GM04504 (cell line): ENCODE measurements at places on chromosomes 7 and 10.
A peak's percentile ranks its signal among the peaks of the same experiment; 100 is the strongest.

DNA sequence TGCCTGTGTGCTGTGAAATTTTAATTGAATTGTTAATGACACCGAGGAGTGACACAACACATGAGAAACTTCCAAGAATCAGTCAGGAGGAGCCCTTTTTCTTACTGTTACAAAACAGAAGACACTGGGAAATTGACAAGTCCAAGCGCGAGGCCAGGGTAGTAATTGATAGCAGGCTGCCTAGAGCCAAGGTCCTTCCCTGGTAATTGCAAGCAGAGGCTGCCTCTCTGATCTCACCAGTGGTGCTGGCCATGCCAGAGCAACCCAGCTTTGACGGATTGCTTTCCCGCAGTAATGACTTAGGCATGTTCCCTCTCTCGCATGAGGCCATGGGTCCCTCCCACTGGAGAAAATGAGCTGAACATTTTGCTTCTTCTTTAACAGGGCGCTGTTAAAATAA, 111.5 kb downstream of the LRMDA start:
- DNase-seq, result peak; percentile 79

GRCh38 chr7:112930787-112931186, 140.6 kb upstream of the TMEM168 start:
- DNase-seq, result peak; percentile 56

- DNase-seq, result no peak
These were observed 11.3 kb downstream of the KMT2C start for GRCh38 chr7:152424348-152425108.

GRCh38 chr7:7131273-7131672, 51.1 kb upstream of the C1GALT1 start:
- no peak for DNase-seq

DNA sequence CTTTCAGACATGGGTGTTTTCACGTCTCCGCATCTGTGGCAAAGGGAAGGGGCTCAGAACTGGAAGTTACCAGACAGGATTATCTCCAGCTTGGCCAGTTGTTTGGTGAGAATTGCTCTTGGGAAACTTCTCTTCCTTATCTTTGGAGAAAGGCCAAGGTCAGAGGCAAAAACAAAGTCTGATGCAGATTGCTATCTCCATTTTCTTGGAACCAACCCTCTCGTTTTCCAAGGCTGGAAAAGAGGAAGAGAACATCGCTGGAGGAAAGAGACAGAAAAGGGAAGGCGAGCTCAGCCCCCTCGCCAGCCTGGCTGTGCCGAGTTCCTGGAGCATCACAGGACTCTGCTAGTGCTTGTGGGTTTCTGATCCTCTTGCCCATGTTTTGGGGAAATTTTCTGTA, 396.8 kb upstream of the SHH start:
- DNase-seq, result no peak

DNA sequence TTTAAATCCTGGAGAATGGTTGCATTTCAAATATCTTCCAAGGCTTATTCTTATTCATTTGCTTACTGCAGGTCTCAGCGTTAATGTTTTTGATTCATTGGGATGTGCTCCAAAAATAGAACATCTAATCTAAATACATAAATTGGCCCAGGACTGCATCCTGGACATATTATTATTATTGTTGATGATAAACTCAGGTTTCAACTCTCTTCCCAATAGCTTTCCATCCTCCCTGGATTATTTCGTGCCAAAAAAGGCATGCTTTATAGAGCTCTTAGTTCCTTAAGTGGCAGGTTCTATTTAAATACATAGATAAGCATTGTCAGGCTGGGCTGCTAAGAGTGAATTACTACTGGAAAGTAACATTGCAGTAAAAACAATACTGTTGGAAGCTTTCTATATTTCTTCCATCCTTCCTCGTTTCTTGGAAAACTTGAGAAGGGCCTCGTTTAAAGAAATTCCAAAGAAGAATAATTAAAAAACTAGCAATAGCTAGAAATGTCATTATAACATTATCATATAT, 14.7 kb upstream of the PRKAR2B start:
- no peak for DNase-seq

DNA sequence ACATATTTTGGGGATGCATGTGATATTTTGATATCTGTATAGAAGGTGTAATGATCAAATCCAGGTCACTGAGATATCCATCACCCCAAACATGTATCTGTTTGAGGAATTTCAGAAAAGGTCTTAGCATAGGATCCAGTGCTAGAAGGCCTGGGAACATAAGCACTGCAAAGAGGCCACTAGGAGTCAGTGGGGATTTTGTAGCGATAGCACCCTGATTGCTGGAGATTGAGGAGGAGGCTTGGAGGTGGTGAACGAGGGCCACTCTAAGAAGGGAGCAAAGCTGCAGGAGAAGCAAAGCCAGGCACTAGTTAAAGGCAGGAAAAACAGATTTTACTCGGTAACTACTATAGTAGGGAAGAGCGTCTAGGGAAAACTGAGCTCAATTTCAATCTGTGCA, 324.0 kb downstream of the LHFPL3 start:
- DNase-seq, result no peak

GRCh38 chr10:122158362-122158761, 112.7 kb upstream of the BTBD16 start:
- DNase-seq, result no peak

- DNase-seq, result no peak
These were observed 90.5 kb upstream of the FAM3C start for GRCh38 chr7:121486590-121486989.

- DNase-seq, result no peak
These were observed 372.3 kb upstream of the GALNT17 start for GRCh38 chr7:70759674-70760073.

DNA sequence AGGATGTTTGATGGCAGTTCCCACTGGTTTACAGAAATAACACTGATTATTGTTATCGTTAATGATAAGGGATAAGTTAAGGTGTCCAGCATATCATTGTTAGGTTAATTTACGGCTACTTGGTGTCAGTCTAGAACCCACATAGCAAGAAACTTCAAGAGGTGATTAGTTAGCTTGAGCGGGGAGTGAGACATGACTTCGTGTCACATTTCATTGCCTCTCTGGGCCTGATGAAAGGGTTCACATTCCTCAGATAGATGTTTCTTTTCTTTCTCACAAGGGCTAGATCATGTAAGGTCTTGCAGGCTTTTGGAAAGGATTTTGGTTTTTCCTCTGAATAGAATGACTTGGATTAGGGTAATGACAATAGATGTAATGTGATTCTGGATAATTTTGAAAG, 26.7 kb downstream of the WAC start:
- DNase-seq, result no peak

- peak; percentile 52 for DNase-seq
These were observed 105.7 kb downstream of the CCNY start for GRCh38 chr10:35442028-35442427.

DNA sequence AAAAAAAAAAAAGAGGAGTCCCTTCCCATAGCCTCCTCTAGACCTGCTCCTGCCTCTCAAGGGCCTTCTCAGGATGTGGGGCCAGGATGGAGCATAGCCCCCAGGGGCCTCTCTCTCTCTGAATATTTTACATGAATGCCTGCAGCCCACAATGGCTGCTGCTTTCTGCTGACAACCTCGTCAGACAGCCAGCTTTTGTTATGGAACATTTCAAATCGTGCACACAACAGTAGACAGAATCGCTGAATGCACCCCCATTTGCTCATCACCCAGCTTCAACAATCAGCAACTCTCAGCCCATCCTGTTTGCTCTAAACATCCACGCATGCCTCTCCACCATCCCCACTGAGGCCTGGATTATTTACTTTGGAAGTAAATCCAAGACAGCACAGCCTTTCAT, 5.4 kb downstream of the PLAC9 start:
- DNase-seq, result no peak

GRCh38 chr7:16260236-16260728, 161.1 kb downstream of the CRPPA start:
- DNase-seq, result no peak

GRCh38 chr10:11074536-11075267, 57.0 kb downstream of the CELF2 start:
- no peak for DNase-seq
